ENCODE measurements at places on chromosomes 4 and X.
A peak's percentile ranks its signal among the peaks of the same experiment; 100 is the strongest.

- DNase-seq, result no peak
Observed at GRCh38 chr4:71259911-71260331, 78.9 kb upstream of the SLC4A4 start.

DNA sequence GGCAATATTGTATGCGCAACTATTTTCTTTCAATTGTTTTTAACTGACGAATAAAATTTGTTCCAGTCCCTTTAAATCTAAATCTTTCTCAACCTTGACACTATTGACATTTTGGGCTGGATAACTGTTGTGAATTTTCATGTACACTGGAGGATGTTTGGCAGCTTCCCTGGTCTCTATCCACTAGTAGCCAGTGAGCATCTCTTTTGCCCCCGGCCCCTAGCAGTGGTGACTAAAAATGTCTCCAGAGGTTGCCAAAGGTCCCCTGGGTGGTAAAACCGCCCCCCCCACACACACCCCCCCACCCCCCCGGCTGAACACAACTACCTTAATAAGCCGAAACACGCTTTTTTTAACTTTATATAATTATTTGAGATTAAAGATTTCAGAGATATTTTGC, 514 bp downstream of the FANCB start:
- no peak for DNase-seq

DNA sequence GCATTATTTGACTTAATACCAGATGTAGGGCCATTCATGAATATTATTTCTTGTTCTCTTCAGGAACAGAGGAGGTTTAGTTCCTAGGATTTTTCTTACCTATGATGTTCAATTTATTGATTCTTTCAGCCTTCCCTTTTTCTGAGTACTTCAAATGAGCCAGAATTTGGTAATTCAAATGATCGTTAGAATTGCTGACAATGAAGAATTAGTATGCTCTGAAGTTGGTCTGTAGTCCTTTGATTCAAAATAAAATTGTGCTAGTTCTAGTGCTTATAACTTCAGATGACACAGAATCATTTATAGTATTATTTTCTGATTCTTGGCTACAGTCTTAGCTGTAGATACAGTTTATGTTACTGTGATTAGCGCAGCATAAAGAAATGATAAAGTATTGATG, 35.2 kb upstream of the WDR17 start:
- DNase-seq, result no peak

GRCh38 chr4:184444953-184445309, 29.4 kb downstream of the IRF2 start:
- DNase-seq, result no peak

- DNase-seq, result no peak
Observed at GRCh38 chrX:23392195-23392594, 57.5 kb downstream of the PTCHD1 start.

- DNase-seq, result no peak
Observed at GRCh38 chr4:23220911-23221310, 528.2 kb downstream of the GBA3 start.

- no peak for DNase-seq
Observed at GRCh38 chrX:30278365-30278764, 30.8 kb downstream of the NR0B1 start.

DNA sequence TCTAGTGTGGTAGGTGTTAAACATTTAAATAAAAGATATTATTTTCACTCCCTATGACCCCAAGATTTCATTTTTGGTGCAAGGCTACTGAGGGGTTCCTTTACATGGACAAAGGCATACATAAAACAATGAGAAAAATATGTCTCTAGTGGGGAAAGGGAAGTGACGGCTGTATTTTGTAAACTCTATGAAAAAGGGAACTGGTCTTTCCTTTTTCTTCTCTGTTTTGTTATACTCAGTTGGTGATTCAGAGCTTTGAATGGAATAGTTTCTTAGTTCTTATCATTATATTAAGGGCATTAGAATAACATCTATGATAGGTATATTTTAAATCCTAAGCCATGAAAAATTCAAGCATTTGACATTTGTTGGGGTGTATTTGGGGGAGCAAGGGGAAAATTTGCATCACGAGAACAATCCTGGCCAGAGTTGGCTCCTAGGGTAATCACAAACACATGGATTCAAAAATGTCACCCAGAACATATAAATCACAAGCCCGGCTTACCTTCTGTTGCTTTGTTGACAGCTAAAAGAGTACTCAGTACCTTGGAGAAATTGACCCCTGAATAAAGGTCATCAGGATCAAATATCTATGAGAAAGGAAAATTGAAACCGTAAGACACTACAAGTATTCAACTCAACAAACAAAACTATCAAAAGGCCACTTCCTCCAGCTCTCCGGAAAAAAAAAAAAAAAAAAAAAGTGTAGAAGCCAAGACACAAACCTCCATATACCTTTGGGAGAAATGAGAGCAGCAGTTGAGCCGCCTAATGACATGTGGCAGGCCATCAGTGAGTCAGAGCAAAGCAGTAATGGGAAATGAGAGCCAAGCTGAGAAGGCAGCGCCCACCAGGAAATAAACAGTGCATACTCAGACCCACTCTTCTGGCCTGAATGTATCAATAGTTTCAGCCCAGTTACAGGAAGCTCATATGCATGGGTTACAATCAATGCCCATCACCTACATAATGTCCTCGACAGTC, 33.4 kb downstream of the ARHGEF6 start:
- no peak for DNase-seq

DNA sequence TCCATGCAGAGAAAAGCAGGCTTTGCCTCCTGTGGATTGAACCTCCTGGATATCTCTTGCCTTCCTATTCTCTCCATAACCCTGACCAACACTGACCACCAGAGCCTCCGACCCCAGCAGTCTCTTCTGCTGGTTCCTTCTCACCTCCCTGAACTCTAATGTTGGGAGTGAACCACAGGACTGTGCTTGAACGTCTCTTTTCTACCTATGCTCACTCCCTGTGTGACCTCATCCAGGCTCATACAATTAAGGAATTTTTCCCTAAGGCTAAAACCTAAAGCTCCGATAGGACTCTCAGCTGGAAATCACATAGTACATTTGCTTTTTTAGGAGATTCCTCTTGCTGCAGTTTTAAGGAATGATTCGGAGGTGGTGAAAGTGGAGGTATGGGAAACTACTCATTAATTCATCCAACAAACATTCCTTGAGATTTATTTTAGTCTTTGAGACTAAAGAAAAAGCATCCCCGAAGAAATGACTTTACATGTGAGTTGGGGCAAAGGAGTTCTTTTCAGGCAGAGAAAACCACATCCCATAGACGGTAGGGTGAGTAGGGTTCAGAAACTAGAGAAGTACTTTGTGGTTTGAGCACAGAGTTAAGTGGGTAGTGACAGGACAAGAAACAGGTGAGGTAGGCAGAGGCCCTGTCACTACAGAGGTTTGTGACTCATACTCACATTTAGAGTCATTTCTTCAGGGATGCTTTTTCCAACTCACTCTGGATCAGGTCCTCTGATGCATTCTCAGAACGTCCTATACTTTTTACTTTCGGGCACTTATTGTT, 30.8 kb downstream of the NDNF start:
- no peak for DNase-seq

DNA sequence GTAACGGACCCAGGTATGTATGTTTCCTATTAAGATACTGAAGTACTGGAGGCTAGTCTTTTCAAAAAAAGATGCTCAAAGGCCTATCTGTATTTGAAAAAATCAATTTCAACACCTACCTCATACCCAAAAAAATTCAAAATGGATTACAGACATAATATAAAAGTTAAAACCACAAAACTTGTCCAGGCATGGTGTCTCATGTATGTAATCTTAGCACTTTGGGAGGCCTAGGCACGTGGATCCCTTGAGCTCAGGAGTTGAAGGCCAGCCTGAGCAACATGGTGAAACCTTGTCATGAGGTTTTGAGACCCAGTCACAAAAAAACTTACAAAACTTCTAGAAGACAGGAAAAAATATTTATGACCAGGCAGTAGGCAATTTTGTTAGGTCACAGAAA, 16.7 kb downstream of the RBMX start:
- DNase-seq, result no peak

- peak; percentile 46 for DNase-seq
Observed at GRCh38 chrX:3728454-3728853, 15.0 kb upstream of the PRKX start.

DNA sequence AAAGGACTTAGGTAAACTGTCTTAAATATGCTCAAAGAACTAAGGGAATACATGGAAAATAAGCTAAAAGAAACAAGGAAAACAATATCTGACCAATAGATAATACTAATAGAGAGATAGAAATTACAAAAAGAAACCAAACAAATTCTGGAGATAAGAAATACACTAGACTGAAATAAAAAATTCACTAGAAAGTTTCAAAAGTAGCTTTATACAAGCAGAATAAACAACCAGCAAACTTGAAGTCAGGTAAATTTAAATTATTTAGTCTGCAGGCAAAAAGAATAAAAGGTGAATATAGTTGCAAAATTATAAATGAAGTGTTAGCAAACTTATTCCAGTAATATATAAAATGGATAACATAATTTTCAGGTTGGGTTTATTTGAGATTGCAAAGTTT, 760.9 kb upstream of the INTU start:
- DNase-seq, result no peak

Measured in AG09319 (cell line).